GDM1 (cell line): ENCODE measurements at places on chromosomes 16 and 17.

- DNase-seq = no peak
These were observed 717 bp downstream of the CYBA start for GRCh38 chr16:88649924-88650748.

DNA sequence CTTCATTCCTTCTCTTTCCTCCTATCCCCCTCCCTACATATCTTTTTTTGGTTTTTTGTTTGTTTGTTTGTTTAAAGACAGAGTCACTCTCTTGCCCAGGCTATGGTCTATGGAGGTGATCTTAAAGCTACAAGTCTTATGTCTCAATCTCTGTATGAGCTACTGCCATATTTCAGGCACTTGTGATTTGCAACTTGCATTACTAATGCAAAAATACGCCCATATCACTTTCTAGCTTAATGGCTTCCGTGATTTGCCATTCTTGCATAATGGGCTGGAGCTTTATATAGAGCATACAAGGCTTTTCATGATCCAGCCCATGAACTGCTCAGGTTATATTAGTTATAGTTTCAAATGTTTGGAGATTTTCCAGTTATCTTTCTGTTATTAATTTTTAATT, 7.5 kb downstream of the CFAP97D1 start:
- no peak for DNase-seq

- no peak for DNase-seq
These were observed 1.4 kb downstream of the CENPN start for GRCh38 chr16:81008505-81008789.

DNA sequence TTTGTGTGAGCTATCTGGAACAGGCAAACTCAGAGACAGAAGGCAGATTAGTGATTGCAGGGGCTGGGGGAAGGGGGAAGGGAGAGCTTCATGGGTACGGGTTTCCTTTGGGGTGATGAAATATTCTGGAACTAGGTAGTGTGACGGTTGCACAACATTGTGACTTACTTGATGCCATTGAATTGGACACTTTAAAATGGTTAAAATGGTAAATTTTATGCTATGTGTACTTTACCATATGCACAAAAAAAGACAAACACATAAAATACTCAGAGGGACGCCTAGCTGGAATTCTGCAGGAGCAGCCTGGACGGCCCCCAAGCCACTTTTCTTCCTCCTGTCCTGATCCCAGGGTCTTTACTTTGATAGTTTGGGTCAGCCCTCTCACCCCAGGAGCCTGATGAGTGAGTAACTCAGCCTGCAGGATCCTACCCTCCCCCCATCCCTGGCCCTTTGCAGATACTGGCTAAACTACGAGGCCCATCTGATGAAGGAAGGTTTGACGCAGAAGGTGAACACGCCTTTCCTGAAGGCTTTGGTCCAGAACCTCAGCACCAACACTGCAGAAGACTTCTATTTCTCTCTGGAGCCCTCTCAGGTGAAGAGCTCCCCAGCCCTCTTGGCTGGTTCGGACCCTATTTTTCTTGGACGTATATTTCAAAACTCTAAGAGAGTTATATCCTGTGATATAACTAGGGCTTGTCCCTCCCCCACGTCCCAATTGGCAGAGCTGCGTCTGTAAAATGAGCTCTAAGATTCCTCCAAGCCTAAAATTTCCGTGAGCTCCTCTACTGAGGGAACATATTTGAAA, 7.8 kb downstream of the ADGRG3 start:
- no peak for DNase-seq

GRCh38 chr17:41524261-41524660, 3.8 kb downstream of the KRT19 start:
- no peak for DNase-seq

DNA sequence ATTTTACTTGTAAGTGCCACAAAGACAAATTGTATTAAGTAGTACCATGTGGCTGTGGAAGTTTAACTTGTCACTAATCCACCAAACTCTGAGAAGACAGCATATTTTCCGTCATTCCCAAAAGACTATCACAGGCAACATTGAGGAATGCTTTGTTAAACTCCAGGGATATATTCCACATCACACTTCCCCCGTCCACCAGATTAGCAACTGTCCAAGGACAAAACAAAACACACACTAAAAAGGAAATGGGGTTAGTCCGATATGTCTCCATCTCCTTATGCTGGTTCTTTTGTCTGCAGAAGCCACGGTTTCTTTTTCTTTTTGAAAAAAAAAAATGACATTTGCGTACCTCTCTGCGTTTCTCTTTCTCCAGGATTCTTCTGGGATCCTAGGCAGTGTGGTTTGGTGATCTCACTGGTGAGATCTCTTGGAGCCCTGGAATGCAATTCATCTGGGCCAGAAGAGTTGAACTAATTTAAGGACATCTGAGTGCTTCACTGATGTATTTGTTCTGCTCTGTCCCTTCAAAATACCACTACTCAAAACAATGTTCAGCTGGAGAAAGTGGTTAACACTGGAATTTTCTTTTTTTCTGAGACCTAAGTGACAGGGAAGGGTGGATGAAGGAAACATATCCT, 40.6 kb downstream of the PRKCB start:
- DNase-seq = no peak

GRCh38 chr17:80395402-80396151, 19.4 kb upstream of the ENDOV start:
- DNase-seq = no peak

- no peak for DNase-seq
These were observed 191.0 kb upstream of the RPL38 start for GRCh38 chr17:74012465-74012864.

DNA sequence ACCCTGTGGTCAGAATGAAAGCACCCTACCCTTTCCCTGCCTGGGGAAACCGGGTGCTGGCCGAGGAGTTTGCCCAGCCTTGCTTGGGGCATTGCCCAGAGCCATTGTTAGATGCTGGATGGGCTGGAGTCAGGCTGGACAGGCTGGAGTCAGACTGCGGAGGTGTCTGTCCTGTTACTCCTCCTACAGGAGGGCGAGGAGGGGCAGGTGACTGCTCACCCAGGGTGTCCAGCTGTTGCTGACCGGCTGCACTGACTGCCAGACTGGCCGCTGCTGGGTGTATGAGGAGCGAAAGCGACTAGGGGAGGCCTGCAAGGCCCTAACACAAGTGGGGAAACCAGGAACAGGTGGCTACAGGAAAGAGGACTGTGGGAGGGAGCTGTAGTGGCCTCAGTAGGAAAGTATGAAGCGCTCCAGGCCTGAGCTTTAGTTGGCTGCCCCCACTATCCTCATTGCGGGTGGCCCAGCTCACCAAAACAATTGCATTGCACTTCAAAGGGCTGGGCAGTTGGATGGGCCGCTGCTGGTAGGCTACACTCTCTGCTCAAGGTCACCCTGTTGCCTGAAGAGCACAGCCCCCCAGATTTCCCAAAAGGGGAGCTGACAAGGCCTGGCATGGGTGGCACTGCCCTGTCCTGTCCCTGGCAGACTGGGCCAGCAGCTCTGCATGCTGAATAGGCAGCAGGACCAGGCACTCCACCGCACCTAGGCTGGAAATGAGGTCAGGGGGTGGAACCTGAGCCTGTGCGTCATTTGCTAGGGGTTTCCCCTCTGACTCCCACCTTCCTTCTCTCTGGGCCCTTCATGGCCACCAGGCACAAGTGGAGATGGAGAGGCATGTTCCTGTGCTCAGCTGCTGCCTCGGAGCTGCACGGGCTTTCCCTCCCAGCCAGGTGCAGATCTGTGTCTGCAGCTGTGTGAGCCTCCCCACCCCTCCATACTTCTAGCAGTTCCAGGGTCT, 18.4 kb downstream of the LDHD start:
- DNase-seq = no peak

GRCh38 chr17:47707056-47707804, 13.3 kb downstream of the TBKBP1 start:
- no peak for DNase-seq

GRCh38 chr17:57099165-57099564, 14.1 kb downstream of the AKAP1 start:
- no peak for DNase-seq

- DNase-seq = no peak
These were observed 59.1 kb upstream of the CLEC18B start for GRCh38 chr16:74480150-74481029.

DNA sequence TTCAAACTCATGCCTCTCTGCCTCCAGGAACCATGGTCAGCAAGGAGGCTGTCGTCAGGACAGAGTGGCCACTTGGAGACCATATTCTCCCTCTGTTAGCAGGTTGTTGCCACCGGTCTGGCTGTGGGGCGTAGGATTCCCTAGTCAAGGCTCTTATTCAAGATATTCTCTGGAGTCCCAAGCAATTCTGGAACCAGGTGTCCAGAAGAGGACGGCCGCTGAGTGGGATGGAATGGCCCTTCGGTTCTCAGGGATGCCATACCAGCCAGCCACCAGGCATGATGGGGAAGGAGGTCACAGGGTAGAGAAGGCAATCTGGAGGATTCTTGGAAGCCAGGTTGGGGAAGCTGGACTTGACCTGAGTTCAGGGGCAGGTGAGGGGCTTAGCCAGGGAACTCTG, 173.5 kb downstream of the GSG1L start:
- DNase-seq = no peak

DNA sequence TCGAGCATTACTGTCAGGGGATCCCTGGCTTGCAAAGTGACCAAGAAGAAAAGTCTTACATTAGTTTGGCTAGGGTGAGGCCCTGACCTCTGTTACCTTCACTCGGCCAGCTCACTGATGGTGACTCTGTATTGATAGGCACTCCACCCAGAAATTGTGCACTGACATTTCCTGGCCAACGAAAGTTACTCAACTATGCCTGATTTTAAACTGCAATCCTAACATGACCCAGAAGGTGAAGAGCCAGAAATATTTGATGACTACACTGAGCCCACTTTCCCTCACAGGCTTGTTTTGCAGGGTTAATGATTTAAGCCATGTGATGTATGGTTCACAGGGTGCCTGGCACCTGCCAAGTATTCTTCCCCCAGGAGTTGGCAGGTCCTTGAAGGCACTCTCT, 208.2 kb upstream of the MAF start:
- DNase-seq = no peak

GRCh38 chr16:78503602-78504001, 404.1 kb downstream of the WWOX start:
- DNase-seq = no peak

GRCh38 chr17:40209404-40210093, 9.6 kb upstream of the WIPF2 start:
- DNase-seq = no peak

DNA sequence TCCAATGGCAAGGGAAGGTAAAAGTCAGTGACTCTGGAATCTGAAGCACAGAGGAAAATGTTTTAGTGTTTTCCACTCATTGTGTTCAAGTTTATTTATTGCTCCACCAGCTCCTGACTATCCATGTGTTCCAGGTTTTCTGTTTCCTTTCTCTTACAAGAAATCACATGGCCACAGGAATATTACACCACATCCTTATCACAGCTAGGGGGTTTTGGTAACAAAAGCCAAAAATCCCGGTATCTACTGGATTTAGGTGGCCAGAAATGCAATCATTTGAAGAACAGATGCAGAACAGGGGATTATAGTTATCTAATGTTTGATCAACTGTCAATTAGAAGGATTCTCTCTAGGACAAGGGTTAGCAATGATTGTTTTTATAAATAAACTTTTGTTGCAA, 47.9 kb downstream of the STH start:
- DNase-seq = no peak

DNA sequence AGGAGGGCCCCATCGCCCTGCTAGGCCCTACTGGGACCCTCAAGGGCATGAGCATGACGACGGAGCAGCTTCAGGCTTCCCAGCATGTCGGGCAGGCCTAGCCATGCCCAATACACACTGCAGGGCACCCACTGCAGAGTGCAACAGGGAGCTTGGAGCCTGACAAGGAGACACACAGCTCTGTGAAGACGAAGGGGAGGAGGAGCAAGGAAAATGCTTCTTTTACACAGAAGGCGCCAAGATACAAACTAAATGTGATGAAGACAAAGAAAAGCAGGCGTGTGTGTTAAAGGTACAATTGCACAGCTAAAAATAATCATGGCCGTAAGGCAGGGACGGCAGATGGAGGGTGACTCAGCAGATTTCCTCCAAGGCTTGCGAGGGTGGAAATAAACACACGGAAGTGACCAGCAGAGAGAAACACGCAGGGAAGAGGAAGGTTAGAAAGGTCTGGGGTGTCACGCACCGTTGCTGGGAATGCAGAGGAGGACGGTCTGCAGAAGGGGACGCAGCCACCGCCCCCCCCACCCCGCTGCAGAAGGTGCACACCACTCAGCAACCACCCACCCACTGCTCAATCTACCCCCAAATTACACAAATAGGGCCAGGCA, 108.5 kb downstream of the ZNF778 start:
- DNase-seq = peak; percentile 57
